ENCODE measurements at places on chromosomes 2 and 18.

DNA sequence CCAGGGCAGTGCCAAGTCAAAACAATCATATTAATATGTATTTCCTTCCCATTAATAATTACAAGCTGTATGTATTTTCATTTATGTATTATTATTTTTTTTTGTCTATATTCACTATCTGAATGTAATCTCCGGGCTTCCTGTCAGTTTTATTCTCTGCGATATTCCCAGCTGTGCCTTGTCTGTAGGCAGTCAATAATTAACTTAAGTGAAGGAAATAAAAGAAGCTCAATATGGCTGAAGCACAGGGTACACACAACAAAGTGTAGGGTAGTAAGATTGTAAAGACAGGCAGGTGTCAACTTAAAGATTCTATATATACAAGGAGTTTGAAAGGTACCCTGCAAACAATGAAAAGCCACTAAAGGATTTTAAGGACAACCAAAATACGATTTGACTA is 122.9 kb downstream of the ROCK1 start:
- DNase-seq, result no peak

DNA sequence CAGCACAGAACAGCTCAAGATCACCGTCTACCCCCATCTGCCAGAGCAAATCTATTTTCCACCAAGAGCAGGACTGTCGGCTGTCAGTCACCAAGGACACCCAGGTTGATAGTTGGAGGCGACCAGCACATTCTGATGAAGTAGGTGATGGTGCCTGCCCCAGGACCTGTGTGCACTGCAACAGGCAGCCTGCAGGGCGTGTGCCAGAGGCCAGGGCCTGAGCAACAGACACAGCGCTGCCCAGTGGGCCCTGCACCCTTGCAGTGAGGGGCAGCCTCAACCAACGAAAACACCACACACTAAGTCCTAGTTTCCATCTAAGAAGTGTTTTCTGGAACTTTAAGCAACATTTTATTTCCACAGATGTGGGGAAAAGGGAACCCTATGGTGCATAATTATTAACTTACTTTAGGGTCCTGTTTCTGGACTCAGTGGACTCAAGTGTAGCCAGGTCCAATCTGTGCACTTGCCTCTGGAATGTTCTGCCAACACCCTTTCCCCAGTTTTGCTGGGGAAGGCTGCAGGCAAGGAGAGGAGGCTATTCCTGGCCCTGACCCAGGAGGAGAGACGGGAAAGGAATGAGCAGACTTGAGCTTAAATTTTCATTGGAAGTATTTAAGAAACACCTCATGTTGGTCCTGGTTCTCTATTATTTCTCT is 61.5 kb downstream of the ADNP2 start:
- no peak for DNase-seq

GRCh38 chr2:103285354-103285753 is 523.5 kb downstream of the TMEM182 start:
- DNase-seq, result no peak

DNA sequence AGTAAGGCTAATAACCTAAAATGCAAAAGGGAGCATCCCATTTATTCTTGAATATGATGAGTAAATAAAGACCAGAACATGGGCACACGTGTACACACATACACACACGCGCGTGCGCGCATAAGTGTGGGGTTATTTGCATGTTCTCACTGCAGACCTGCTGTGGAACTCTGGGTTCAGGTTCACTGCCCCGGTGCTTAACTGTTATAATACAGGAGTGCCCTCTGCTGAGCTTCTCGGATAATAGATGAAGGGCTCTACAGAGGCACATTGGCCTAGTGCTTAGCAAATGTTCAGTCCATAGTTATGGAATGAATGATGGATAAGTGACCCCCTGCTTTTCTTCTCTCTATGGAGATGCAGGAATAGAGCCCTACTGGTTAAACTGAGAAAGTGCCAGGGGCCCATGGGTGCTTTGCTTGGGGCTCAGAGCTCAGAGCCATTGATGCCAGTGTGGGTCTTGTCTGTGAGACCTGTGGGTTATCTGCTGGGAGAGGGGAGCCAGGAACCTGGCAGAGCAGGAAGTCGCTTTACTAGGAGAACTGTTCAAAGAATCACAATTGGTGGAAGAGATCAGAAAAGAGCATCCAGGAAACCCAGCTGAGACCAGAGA is 3.6 kb upstream of the ARL4C start:
- peak; percentile 51 for DNase-seq

- DNase-seq, result no peak
Measured at GRCh38 chr18:39019989-39020388, 1454.4 kb upstream of the CELF4 start.

DNA sequence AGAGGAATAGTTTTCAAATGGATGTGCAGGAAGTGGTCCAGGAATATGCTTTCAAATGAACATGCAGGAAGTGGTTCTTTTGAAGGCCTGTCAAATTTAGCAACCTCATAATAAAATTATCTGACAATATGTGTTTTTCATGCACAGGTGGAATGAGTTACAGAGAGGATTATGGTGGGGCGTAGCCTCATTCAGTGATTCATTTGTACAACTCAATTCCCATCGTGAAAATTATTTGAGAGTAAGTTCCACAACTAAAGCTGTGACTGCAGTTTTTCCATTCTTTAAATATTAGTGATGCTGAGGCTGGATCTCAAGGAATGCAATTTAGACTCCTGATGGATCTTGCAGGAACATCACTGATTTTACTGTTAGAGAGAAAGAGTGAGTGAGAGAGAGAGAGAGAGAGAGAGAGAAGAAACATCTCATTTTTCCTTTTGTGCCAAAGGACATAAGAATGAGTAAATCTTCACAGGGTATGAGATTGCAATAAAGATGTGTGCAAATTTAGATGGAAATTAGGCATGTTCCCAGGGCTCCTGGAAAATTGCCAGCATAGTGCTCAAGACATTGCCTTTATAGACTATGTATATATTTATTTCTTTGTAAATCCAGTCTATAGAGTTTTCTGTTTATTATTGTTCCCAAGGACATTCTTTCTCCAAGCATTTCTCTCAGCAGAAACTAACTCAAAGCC is 394.9 kb upstream of the ZEB2 start:
- no peak for DNase-seq

DNA sequence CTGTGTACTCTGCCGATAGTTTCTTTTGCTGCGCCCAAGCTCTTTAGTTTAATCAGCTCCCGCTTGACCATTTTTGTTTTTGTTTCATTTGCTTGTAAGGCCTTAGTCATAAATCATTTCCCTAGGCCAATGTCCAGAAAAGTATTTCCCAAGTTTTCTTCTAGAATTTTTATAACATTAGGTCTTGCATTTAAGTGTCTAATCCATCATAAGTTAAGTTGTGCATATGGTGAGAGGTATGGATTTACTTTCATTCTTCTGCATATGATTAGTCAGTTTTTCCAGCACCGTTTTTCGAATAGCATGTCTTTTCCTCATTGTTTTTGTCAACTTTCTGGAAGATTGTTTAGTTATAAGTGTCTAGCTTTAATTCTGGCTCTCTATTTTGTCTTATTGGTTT is 484.8 kb upstream of the CNTNAP5 start:
- DNase-seq, result no peak

DNA sequence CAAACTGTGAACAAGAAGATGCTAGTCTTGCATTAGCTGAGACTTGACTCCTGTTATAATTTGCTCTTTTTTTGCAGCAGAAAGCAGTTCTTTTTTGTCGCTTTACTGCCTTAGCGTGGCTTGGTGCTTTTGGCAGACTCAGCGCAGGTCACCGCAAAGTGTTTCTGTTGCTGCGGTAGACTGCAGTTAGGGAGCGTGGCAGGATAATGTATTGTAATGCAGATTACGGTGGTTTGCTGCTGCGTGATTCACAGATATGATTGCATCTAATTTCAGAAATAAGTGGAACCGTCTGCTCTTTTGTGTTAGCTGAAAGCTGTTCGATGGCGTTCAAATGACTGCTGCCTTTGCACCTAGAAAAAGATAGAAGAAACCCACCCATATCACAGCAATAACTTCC is 131.6 kb upstream of the SATB2 start:
- no peak for DNase-seq

DNA sequence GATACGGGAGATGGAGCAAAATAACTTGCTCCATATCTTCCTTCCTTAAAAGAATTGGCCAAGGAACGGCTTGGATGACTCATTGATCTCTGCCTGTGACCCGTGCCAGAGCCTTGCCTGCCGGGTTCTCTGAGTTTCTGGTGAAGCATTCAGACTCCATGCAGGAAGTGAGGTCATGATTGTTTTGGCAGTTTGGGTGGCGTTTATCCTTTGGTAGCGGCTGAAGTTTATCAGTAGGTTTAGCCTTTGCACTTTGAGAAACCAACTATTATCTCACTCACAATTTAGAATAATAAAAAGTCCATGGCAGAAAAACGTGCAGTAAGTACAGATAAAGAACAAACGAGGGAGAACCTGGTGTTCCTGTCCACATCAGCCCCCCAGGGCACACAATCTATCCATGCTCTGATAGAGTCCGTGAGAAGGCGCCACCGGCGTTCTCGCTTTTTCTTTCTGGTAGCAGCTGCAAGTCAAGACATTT is 15.0 kb upstream of the CTAGE1 start:
- no peak for DNase-seq

- no peak for DNase-seq
Measured at GRCh38 chr2:104213758-104214157, 640.2 kb upstream of the POU3F3 start.

- no peak for DNase-seq
Measured at GRCh38 chr18:12035481-12035880, 54.2 kb downstream of the IMPA2 start.

- DNase-seq, result no peak
Measured at GRCh38 chr18:13407484-13407883, 188.9 kb downstream of the LDLRAD4 start.

DNA sequence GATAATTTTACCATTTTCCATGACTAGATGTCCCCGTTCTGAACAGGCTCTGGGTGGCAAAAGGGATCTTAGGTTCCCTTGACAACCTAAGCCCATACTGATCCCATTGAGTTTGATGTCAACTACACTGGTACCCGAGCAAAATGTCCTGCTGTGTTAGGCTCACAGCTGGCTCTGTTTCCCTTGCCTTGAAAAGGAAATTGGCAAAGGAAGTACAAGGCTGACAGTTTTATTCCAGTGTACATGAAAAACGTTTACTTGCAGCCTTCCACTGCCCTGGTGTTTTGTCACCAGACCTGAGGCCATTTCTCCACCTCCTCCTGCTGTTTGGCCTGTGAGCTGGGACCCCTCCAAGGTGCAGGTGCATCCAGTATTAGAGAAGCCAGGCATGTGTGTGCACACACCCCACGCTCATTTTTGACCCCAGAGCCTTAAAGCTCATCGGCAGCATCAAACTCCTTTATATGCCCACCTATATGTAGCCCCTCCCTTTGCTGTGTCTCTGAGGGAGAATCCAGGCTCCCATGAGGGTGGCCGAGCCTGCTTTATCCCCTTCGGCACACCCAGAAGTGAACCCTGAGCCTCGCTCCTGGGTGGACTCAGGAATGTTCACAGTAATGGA is 171.3 kb downstream of the NDUFA10 start:
- peak; percentile 10 for DNase-seq

DNA sequence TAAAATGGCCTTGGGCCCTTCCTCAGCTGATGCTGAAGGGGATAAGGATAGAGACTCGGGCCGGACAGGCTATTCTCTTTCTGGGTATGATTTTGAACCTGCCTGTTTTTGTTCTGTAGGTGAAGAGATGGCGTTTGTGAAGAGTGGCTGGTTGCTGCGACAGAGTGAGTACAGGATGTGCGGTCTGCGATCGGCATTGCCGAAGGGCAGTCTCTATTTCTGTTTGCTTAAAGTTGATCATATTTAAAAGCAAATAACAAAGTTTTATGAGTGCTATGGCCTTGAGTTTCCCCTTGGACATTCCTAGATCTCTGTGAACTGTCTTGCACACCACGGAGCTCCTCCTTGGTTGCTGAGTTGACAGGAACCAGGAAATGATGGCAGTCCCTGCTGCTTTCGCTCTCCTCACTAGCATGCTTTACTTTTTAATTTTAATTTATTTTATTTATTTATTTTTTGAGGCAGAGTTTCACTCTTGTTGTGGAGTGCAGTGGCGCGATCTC is 15.7 kb downstream of the PLEKHB2 start:
- no peak for DNase-seq

DNA sequence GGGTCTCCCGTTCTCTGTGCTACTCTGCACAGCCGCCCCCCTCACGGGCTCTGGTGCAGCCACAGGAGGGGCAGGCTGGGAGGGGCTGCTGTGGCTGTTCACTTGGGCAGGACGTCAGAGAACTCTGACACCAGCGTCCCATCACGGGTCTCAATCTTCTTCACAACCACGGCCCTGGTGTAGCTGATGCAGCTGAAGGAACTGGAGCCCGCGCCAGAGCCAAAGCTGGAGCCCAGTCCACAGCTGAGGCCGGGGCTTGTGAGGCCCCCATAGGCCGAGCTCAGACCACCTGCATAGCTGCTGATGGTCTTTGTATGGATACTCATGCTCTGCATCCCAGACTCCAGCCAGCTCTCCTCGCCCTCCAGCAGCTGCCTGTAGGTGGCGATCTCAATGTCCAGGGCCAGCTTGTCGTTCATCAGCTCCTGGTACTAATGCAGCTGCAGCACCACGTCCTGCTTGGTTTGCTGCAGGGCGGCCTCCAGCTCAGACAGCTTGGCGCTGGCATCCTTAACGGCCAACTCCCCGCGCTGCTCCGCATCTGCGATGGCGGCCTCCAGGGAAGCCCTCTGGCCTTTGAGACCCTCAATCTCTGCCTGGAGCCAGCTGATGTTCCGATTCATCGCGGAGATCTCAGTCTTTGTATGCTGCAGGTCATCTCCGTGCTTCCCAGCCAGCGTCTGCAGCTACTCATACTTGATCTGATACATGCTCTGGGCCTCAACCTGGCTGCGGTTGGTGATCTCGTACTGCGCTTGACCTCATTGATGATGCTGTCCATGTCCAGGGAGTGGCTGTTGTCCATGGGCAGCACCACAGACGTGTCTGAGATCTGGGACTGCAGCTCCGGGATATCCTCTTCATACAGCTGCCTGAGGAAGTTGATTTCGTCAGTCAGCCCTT is 7.4 kb upstream of the DUSP19 start:
- no peak for DNase-seq

- DNase-seq, result no peak
Measured at GRCh38 chr2:24731040-24731439, 62.2 kb downstream of the PTRHD1 start.

DNA sequence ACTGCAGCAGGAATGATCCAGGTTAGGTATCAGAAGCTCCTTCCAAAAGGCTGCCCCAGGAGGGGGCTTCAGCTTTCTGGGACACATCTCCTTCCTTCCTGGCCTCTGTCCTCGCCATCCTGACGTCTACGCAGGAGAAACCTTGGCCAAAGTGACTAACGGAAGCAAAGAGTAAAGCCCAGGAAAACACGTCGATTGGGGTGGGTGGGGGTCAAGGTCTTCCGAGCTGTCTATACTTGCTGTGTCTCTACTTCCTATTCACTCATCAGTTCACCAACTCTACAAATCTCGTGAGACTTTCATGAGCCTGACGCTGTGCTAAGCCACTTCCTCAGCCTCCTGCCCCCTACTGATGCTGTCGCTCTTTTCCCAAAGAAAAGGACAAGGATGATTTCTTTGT is 212.6 kb downstream of the TNS1 start:
- DNase-seq, result no peak

Data from right forelimb (tissue), 1 donor.